ENCODE measurements at places on chromosomes 11 and 22.
A peak's percentile ranks its signal among the peaks of the same experiment; 100 is the strongest.

- DNase-seq, result peak; percentile 47
These were observed 100.0 kb downstream of the RPS6KA4 start for GRCh38 chr11:64458997-64459396.

- DNase-seq, result no peak
These were observed 183.1 kb upstream of the POU2AF2 start for GRCh38 chr11:111062420-111062819.

DNA sequence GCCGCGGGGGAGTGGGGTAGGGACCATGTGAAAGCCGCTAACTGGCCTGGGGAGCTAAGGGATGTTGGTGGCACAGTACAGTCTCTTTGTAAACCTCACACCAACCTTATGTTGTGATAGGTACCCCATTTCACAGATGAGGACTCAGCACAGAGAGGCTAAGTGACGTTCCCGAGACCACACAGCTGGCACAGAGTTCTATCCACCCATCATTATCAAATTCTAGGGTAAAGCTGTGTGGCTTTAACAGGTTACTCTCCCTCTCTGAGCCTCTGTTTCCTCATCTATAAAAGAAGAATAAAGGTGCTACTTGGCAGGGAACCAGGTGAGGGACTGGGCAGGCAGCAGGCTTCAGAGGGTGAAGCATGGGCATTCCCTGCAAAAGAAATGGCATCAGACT lies 1.4 kb upstream of the GDPD5 start:
- DNase-seq, result no peak

DNA sequence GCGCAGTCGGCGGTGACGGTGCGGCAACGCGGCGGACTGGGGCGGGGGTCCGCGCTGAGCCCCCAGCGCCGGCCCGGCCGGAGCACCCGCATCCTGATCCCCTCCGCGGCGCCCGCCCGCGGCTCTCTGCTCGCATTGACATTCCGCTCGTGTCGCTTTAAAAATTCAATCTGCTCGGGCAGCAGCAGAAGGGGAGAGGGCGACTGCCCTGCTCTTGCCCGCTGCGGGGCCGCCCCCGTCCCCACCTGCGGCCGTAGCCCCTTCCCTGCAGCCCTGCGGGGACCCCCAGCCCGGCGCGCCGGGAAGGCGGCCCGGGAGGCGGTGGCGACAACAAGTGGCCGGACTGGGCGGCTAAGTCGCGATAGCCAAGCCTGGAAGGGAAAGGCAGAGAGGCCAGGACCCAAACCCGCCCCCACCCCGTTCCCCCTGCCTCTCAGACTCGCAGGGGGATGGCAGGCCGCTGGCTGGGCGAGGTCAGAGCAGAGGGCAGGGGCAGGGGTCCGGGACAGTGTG lies 1.1 kb downstream of the CABP7 start:
- no peak for DNase-seq

DNA sequence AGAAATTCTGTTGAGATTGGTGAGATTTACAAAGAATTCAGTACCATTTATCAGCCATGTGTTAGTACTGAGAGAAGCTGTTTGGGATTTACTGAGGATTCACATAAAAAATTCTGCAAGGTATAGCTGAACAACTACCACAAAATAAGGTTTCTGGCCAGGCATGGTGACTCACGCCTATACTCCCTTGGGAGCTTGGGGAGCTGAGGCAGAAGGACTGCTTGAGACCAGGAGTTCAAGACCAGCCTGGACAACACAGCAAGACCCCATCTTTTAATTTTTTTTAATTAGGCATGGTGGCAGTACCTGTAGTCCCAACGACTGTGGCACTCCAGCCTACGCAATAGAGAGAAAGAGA lies 86.7 kb downstream of the SIK3 start:
- no peak for DNase-seq

DNA sequence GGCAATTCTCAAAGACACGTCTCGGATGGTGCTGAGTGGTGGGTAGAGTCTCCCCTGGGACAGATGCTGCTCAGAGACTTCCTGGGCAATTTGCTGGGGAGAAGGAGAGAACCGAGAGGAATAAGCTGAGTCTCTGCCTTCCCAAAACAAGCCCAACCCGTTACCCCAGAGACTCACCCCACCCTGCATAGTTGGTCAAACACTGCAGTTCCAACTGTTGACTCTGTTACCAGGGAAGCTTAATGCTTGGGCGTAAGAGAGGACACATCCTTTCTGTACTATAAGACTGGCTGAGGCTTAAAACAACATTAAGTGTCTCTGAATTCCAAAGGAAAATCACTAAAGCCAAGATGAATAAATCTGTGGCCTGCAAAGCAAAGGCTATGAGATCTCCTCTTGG lies 68.1 kb downstream of the CCDC81 start:
- DNase-seq, result no peak

DNA sequence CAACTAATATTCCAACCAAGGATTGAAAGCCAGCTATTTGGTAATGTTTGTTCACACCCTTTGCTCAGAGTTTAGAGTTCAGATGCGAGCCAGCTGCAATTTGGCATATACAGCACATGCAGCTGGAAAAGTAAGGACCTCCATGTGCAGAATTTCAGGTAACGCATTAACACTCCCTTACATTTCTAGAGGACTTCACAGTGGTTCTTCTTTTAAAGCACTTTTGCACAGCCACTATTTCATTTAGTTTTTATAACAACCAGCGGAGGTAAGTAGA lies 3.4 kb downstream of the POU2AF3 start:
- no peak for DNase-seq

- no peak for DNase-seq
These were observed 61.8 kb upstream of the ADA2 start for GRCh38 chr22:17281026-17281425.

DNA sequence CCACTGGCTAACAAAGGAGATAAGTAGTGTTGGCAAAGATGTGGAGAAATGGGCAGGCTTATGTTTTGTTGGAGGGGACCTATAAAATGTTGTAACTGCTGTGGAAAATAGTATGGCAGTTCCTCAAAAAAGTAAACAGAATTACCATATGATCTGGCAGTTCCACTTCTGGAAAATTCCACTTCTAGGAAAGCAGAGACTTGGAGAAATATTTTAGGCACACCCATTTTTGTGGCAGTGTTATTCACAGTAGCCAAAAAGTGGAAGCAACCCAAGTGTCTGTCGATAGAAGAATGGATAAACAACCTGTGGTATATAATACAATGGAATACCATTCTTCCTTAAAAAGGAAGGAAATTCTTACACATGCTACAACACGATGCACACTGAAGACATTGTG lies 57.0 kb upstream of the ADORA2A start:
- DNase-seq, result no peak

GRCh38 chr11:34226210-34226609 lies 120.8 kb downstream of the NAT10 start:
- no peak for DNase-seq

GRCh38 chr11:19366992-19367709 lies 126.4 kb upstream of the E2F8 start:
- no peak for DNase-seq

DNA sequence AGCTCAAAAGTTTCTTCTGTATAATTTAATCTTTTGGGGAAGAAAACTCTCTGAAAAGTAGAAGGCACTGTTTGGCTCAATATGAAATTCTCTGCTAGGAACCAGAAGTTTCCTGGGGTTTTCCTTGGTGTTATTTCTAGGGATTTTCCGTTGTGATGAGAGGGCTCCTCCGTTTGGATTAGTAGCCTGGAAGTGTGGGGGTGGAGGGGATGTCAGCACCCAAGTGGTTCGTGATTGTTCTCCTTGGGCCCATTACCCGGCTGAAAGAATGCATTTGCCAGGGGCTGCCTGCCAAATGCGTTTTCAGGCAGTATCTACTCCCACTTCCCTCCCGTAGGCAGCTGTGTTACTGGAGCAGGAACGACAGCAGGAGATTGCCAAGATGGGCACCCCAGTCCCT lies 4.3 kb downstream of the SF3B2 start:
- no peak for DNase-seq

GRCh38 chr11:64132191-64132771 lies 33.6 kb downstream of the MACROD1 start:
- DNase-seq, result no peak

- DNase-seq, result no peak
These were observed 37.9 kb downstream of the NECTIN1 start for GRCh38 chr11:119691020-119691666.

- DNase-seq, result no peak
These were observed 16.7 kb upstream of the ZC3H12C start for GRCh38 chr11:110076371-110076965.

DNA sequence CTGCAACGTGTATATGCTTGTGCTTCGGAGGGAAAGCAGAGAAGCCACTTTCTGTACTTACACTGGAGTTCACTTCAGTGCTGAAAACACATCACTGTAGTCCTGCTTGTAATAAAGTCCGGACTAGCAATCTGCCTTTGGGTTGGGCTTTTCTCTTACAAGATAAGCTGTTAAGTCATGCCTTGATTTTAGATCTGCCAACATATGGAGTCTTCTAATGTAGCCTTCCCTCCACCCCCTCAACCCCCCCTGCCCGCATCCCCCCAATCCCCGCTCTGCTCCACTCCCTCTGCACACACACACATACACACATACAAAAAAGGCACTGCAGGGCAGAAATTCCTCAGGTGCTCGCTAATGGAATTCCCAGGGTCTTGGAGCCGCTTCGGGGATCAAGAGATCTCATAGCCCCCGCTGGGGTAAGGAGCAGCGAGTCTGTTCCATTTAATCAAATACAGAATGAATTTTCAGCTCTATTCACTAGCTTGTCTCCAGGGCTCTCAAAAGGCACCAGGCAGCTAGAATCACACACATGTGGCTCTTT lies 3.4 kb downstream of the CDON start:
- no peak for DNase-seq

DNA sequence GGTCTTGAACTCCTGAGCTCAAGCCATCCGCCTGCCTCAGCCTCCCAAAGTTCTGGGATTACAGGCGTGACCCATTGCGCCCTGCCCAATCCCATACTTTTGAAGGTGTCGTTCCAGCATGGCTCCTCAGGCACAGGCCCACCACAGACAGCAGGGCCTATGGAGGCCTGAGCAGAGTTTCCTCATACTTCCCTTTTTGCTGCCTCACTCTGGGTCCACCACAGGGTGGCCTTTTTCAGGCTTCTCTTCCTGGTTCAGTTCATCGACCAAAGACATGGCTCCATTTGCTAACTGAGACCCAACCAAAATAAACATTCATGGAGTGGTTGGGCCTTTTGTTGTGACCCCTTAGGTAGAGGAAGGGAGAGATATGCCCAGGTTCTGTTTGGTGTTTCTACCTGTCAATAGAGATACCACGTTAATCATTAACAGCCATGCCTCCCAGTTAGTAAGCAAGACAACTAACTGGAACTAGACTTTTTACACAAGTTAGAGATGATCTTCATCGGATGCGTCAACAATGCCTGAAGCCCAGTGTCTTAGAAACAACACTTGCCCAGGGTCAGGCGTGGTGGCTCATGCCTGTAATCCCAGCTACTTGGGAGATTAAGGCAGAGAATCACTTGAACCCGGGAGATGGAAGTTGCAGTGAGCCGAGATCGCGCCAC lies 35.1 kb downstream of the TRIOBP start:
- DNase-seq, result peak; percentile 33

DNA sequence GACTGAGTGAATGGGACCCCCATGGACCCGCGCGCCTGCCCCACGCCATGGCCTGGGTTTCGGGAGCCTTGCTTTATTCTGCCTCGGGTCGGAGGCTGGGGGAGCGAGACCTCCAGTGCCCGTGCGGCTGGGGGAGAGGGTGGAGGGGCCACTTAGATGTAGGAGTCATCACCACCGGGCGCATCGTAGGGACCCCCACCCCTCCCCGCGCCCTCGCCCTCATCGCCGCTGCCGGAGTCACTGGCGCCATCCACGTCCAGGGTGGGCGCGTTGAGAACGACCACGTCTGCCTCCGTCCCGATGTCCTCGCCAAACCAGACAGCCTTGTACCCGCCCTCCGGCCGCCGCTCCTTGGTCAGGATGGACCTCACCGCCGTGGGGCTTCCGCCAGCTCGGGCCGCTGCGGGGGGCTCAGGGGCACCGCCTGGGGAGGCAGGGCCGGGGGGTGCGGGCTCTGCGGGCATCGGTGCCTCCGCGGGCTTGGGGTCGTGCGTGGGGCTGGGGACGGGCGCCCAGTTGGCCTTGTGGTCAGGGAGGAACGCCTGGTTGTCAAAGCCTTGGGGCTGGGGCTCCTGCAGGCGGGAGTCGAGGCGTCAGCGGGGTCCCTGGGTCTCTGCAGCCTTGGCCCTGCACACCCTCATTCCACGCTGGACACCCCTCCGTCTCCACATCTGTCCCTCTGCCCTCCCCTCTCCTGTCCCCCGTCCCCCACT lies 1.6 kb upstream of the IRF7 start:
- DNase-seq, result peak; percentile 31

DNA sequence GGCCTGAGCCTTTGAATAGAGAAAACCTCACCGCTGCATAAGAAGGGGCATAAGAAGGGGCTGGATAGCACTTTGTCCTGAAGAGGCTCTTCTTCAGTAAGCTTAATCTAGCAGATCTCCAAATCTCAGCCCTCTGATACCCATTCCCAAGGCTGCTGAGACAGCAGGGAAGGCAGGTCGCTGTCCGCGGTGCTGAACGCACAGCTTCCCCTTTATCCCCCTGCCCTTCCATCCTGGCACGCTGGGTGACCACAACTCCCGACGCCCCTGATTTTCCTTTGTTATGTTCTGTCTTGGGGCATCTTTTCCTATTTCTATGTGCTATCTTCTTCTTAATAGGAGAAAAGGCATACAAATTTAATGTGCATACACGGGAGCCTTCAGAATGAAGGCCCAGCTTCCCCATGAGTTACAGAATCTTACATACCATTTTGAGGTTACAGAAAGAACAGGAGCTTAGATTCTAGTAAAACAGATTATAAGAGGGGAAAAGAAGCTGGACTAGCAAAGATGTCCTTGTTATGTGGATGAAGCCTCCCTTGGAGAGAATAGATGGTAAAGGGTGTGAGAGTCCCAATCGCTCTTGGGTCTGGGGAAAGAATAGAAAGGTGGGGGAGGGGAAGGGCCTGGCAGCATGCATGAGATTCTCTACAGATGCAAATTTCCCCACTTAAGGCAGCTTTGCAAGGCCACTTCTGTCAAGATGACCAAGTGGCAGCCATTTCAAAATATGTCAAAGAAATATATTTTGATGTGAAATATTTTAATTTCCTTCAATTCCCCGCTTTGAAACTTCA lies 5.7 kb upstream of the SULT4A1 start:
- peak; percentile 80 for DNase-seq

GRCh38 chr11:73055655-73056354 lies 86.3 kb downstream of the FCHSD2 start:
- no peak for DNase-seq

GRCh38 chr11:100367892-100368291 lies 319.2 kb upstream of the ARHGAP42 start:
- DNase-seq, result no peak

- DNase-seq, result peak; percentile 80
These were observed 23.5 kb downstream of the TP53I11 start for GRCh38 chr11:44927174-44927661.

DNA sequence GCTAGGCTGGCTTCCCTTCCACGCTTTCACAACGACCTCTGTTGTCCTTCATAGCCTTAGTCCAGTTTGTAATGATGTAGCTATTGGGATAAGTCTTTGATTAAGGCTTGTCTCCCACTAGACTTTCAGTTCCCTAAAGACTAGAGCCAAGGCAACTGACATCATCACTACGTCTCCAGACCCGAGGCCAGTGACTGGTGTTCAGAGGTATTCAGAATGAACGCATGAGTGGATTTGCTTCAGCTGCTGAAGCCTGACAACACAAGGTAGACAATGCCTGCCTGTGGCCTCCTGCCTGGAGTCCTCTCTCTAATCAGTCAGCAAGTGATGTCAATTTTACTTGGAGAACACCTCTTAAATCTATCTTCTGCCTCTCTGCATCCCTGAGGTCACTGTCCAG lies 13.6 kb downstream of the EFCAB6 start:
- DNase-seq, result no peak

Data from femur (tissue), 1 donor.